ENCODE measurements at places on chromosomes 1 and 21. TPM values are rescaled to one million over a fixed set of nuclear protein-coding genes. Genes with fewer than 3 reads are reported as not detected.

GPR37L1 gene
- total RNA-seq, result not detected

GRCh38 chr1:79079770-79080169 lies 73.2 kb upstream of the ADGRL4 start:
- ATAC-seq, result no peak

MEAF6 gene
- total RNA-seq, result 56.8 TPM

ST6GALNAC3 gene
- total RNA-seq, result 0.30 TPM

GJA9 gene
- not detected for total RNA-seq

SLC44A5 gene
- 0.61 TPM for total RNA-seq

CYP4A11 gene
- total RNA-seq, result not detected

- peak; percentile 44 for ATAC-seq
Measured at GRCh38 chr1:3889936-3890335, 10.1 kb downstream of the C1orf174 start.

GBP7 gene
- not detected for total RNA-seq

OR6N1 gene
- not detected for total RNA-seq

DNA sequence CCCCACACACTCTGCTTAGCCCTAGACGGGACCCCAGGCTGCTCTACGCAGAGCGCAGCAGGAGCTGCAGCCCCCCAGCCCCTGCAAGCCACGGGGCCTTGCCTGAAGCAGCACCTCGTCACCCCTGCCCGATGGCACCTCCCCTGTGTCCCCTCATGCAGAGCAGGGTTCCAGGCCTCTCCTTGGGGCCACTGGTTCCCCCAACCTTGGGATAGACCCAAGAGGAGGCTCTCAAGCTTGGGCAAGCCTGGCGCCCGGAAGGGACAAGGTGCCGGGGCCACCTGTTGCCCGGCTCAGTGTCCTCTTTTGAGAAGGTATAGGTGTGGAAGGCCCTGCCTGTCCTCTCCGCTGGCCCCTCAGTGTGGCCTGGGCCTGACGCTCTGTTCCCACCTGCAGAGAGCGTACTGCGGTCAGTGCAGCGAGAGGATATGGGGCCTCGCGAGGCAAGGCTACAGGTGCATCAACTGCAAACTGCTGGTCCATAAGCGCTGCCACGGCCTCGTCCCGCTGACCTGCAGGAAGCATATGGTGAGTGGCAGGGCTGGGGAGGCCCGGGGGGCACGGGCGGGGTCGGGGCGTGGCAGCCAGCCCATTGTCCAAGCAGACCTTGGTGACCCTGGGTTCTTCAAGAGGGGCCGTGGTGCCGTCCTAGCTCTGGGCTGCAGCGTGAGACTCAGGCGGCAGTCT lies 50.6 kb downstream of the FAAP20 start:
- ATAC-seq, result no peak

- no peak for ATAC-seq
Measured at GRCh38 chr1:46244656-46245371, 2.7 kb upstream of the RAD54L start.

DNA sequence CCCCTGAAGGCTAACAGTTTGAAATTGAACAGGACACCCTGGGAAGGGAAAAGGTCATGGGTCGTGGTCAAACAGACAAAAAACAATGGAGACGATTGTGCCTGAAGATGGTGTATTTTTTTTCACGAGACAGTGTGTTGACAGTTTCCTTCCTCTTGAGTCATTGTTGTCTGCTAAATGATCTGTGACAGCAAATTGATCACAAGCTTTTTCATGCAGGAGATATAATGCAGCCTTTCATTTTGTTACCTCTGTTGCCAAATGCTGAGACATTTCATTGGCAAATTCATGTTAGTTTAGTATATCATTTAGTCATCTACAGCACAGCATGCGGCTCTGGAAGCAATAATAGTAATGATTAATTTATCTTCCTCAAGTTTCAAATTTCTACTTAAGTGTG lies 27.7 kb downstream of the UBE2U start:
- ATAC-seq, result no peak

DNA sequence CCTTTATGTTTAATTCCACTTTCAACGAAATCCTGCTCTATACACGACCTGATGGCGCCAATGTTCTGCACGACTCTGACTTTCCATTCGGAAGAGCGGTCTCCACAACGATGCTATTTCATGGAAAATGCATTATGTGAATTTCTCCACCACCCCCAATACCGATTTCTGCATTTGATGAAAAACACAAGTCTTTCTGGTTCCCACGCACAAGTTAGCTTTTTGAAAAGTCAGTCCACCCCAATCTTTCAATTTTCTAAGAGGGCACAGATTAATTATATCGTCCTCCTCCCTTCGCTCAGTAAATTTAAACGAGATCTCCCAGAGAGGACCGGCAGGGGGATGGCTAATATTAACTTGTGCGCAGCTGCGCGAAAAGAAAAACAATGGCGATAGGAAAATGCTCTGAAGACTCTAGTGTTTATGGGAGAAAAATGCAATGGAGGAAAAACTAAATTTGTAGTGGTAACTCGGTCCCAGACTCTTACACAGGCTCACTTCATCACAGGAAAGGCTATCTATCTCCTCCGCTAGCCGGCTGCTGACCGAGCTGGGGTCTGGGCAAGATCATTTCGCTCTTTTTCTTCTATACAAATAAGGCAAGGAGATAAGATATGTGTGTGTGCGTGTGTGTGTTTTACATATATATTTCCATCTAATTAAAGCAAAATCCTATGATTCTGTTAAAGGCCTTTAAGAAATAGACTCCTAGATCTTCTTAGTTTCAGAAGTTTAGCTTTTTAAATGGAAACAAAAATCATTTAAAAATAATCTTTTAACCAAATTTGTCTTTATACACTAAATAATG lies 1.2 kb upstream of the LHX8 start:
- ATAC-seq, result no peak

DNA sequence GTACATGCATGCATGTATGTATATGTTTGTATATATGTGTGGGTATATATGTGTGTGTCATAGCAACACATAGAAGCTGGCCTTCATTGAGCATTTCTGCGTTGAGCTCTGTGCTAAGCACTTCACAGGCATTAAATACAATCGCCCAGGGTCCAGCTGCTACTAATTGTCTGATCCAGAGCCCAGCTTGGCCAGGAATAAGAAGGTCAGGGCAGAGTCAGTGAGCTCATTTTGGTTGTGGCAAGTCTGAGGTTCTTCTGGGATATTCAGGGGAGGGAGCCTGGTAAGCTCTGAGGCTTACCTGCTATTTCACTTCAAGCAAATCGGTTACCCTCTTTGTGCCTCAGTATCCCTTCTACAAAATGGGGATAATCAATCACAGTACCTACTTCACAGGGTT lies 59.6 kb downstream of the FOXO6 start:
- no peak for ATAC-seq

DNA sequence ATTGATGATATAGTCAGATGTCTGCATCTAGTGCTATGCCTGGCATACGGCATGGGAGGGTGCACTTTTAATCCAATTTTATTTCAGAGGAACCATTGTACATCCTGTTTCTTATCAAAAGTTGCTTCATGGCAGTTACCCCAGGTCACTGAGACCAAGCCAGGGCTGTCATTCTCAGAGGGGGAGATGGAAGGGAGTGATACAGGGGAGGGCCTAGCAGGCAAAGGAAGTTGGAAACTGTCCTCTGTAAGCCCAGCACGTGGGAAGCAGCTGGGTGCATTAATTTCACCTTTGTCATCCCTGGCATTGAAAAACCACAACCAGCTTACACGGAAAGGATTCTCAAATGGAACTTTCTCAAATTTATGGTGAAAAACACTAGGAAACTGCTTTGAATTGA lies 458.7 kb upstream of the ADAMTS5 start:
- no peak for ATAC-seq

DNA sequence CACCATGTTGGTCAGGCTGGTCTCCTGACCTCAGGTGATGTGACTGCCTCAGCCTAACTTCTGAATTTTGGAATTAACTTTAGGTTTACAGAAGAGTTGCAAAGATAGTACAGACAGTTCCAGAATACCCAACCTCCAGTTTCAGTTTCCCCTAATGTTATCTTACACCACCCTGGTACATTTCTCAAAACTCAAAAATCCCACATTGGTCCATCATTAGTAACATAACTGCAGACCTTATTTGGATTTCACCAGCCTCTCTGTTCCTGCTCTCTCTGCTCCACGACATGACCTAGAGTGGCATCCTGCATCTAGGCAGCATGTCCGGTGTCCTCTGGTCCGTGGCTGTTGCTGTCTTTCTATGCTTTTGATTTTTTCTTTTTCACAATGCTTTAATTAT lies 5.0 kb upstream of the ZC3H12A start:
- ATAC-seq, result no peak

- no peak for ATAC-seq
Measured at GRCh38 chr1:35558374-35559316, 1.0 kb downstream of the NCDN start.

TSHB gene
- total RNA-seq, result not detected

HSD3B1 gene
- not detected for total RNA-seq

GRCh38 chr21:16457498-16457897 lies 727.7 kb downstream of the USP25 start:
- ATAC-seq, result no peak

PGLYRP3 gene
- total RNA-seq, result not detected

GRCh38 chr1:14265495-14265894 lies 333.0 kb upstream of the KAZN start:
- ATAC-seq, result no peak

CR1 gene
- 0.17 TPM for total RNA-seq

DNA sequence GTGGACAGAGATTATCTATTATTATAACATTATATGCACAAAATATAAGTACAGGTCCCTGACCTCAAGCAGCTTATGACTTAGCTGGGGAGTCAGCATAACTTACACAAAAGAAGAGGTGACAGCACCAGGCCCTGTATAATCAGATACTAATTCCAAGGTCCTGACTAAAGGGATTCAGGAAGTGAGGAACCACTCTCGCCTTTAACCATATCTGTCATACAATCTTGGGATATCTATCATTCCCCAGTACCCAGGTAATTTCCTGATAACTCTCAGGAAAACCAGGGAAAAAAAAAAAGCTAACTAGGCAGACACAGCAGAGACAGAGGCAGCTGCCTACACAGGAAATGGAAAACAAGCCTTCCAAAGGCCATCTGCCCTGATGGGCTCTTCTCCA lies 78.5 kb upstream of the CAMK1G start:
- no peak for ATAC-seq

FOXD3 gene
- total RNA-seq, result not detected

AKR7A2 gene
- total RNA-seq, result 61.4 TPM

CD247 gene
- total RNA-seq, result 217 TPM

FAM151A gene
- not detected for total RNA-seq

DNA sequence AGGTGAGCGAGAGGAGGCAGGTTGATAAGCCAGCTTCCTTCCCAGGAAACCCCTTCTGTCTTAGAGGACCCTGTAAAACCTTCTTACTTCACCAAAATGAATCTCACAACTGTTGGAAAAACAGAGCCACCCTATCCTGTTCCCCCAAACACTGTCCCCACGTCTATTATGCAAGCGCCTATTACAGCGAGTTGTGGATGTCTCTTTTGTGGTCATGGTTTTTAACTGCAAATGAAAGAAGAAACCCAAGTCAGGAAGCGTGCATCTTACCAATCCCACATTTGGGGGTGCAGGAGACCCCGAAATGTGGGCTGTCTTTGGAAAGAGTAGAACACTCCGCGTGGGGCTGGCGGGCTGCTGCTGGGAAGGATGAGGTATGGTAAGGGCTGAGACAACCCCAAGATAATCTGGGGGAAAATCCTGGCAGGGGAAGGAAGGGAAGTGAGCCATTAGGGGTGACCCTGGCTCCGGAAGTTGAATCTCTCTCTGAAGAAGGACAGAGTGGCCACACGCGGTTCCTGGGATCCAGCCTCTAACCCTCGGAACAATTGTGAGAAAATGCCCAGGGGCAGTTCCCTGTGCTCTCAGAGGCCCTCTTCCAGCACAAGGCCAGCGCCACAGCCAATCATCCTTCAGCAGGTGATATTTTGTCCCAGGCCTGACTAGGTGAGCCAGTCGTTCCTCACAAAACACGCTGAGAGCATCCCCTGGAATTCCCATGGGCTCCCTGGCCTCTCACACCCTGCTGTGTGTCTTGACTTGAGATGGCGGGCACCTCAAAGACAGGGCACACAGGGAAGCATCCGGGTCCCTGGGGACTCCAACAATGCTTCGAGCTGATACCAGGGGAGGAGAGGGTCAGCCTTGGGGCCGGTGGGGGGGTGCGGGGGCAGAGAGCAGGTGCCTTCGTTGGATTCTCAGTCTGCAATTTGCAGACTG lies 168.5 kb upstream of the IRF2BP2 start:
- no peak for ATAC-seq

GRCh38 chr1:29248409-29248808 lies 12.1 kb downstream of the PTPRU start:
- no peak for ATAC-seq

REN gene
- not detected for total RNA-seq

DNA sequence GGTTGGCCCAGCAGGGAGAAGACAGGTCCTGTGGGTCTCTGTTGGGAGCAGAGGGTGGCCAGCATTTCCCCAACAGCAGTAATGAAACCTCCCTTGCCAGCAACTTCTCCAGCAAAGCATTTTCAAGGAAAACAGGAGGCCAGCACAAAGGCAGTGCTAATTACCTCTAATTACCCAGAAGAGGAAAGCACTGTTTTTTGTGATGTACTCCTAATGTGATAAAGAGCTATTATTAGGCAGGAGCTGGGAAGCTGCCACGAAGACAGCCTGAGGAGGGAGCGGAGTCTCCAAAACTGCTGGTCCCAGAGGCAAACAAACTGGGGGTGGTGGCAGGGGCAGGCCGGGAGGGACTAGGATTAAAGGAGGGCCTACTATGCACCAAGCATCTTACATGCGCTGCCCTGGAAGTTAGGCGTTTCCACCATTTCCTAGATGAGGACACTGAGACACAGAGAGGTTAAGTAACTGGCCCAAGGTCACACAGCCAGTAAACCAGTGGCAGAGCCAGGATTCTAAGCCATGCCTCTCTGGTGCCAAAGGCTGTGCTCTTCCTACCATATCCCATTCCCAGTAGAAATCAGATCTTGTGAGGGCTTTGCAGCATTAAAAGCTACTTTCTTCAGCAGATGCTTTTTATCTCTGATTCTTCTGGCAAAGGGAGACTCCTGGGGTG lies 24.5 kb downstream of the HTR6 start:
- no peak for ATAC-seq

LCE2C gene
- not detected for total RNA-seq

GRCh38 chr1:219092206-219092605 lies 81.5 kb upstream of the LYPLAL1 start:
- no peak for ATAC-seq

GRCh38 chr1:67347688-67348472 lies 40.2 kb downstream of the IL12RB2 start:
- peak; percentile 24 for ATAC-seq

DNA sequence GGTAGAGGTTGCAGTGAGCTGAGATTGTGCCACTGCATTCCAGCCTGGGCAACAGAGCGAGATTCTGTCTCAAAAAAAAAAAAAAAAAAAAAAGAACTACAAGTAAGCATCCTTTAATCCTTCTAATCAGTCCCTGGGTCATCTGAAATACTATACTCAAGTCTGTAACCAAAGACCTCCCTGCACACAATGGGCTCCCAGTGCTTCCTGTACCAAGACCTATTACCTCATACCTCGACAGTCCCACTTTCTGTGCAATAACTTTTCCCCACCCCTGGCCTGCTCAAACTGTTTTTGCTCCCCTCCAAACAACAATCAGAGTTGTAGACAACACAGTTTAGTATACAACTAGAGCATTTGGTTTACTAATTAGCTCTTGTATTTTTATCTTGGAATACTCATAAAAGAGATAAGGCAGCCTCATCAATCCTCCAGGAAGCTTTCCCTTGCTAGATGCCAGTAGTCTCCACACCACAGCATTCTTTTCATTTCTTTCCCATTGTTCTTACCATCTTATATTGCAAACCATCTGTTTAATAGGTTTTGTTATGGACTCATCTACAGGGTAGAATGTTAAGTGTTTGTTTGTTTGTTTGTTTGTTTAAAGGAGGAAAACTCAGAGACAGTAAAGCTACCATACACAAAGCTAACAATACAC lies 19.2 kb upstream of the RLF start:
- ATAC-seq, result no peak
